ENCODE measurements at places on chromosomes 4 and X.

GRCh38 chr4:71288875-71289274, 49.9 kb upstream of the SLC4A4 start:
- no peak for DNase-seq

DNA sequence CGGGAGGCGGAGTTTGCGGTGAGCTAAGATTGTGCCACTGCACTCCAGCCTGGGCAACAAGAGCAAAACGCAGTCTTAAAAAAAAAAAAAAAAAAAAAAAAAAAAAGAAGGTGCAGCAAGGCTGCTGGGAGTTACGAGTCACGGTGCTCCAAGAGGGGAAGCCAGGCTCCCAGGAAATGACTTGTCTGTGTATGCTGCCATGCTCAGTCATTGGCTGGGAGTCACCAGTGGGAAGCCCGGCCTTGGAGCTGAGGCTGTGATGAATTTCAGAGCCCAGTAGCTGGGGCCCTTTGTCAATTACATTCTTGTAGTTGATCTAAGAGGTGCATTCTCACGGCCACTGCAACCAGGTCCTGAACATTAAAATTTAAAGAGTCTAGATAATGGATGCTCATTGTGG, 1105.1 kb upstream of the TENM3 start:
- no peak for DNase-seq

DNA sequence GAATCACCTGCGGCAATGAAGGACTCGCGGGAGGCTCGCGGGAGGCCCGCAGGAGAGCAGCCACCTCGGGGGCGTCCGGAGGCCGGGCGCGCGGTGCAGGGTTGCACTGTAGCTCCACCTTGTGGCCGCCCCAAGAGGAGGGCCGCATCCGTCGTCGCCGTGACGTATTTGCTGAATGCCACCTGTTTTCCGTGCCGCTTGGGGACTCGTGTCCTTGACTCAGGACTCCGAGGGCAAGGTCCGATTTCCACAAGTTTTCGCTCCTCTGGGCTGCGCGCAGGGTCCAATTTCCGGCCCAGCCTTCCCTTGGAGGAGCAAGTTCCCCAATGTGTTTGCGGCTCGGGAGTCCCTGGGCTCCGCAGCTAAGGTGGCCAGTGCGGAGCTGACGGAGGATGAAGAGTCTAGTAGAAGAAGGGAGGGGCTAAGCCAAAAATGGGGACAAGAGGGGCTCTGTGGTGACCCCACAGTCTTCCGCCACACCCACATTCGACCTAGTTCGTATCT, 10.7 kb upstream of the DLG3 start:
- DNase-seq, result peak; percentile 38

DNA sequence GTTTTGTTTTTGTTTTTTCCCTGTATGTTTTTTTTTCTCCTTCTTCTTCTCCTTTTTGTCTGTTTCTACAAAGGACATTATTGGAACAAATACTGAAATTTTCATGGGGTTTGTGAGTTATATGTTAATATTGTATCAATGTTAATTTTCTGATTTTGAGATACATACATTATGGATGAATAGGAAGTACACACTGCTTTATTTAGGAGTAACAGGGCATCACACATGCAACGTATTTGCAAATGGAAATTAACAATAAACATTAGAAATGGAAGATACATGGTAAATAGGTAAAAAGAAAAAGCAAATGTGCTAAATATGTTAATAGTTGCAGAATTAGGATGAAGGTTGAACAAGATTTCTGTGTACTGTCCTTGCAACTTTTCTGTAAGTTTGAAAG, 477.2 kb upstream of the INTU start:
- no peak for DNase-seq

GRCh38 chrX:16357902-16358301, 190.6 kb downstream of the MAGEB17 start:
- DNase-seq, result no peak

- no peak for DNase-seq
Observed at GRCh38 chr4:185004562-185005218, 13.6 kb upstream of the HELT start.

GRCh38 chr4:20255823-20256222, 4.1 kb downstream of the SLIT2 start:
- DNase-seq, result no peak

GRCh38 chrX:119363391-119363790, 35.7 kb upstream of the SLC25A43 start:
- no peak for DNase-seq

DNA sequence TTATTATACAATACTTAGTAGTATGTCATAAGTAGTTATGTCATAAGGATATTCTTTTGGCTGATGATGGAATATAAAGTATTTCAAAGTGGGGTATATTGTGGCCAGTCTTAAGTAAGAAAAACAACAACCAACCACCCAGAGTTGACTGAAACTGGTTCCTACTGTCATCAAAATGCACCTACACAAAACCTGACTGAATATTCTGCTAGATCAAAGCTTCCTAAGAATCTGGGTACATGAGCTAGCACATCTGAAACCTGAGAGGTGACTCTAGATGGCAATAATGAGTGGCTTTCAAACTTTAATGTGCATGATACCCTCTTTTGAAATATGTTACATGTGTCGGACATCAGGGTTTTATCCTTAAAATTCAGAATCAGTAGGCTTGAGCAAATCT, 60.4 kb downstream of the REELD1 start:
- no peak for DNase-seq

DNA sequence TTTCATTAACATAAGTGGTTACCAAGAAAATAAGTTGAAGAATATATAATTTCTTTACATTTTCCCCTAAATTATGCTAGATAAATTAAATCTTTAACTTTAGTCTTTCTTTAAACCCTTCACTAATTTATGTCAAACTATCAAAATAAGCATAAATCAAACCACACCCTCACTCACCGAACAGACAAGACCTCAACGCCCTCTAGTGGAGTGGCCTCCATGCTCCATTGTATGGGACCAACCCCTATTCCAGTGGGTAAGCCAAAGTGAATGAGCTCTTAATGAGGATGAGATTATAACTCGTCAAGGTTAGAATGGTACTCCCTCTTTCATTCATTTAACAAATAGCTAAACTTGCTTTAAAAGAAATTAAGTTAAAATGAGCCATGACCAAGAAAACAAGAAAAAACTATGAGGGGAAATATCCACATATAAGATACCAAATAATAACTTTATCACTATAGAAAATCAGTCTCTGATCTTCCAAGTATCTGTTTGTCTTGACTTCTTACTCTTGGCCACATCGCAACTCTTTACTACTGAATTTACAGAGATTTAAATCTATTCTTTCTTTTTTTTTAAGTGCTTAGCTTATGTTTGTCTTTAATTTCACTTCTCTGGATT, 15.6 kb upstream of the BBS12 start:
- DNase-seq, result peak; percentile 58

GRCh38 chrX:154313147-154313546, 17.6 kb downstream of the TKTL1 start:
- no peak for DNase-seq

DNA sequence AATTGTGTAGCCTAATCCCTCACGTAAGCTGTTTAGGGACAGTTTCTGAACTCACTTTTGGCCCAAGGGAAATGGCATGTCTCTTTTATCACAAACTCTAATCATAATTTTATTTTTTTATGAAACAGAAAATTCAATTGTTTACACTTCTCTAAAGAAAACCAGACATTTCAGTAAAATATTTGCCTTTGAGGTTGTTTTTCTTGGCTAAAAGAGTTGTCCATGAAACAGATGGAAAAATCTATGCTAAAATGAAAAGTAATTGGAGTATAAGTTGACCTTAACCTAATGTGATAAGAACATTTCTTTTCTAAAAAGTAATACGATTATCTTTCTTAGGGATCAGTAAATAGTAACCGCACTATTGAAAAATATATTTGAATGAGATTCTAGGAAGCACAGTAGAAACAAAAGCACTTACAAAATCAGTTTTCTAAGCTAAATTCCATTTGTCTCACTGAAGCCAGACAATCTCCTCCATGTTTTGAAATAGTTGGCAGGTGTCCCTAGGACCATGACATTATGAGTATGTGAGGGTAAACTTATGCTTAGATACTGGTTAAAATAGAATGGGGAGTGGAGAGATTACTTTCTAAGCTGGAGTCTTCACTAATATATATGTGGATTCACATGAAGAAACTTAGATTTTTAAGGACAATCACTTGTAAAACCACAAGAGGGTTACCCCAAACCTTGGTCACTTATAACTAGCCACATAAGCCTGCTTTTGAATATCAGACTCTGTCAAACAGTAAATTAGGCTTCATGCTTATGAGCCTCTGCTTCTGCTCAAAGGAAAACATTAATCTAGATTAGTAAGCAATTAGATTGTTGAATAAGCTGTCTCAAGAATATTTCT, 20.1 kb upstream of the TET2 start:
- no peak for DNase-seq

- no peak for DNase-seq
Observed at GRCh38 chr4:7647600-7648543, 213.1 kb upstream of the PSAPL1 start.

DNA sequence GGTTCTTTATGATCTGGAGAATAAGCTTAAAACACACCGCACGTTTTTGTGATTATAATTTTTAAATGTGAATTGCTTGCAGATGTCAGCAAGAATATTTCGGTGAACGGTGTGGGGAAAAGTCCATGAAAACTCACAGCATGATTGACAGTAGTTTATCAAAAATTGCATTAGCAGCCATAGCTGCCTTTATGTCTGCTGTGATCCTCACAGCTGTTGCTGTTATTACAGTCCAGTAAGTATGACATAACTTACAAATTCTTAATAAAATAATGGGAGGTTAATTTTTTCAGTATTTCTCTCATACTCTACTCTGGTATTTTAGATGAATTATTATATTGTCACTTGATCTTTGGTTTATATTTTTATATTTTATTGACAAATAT, 5.4 kb downstream of the AREG start:
- DNase-seq, result no peak

GRCh38 chr4:132180020-132180427, 969.1 kb upstream of the PCDH10 start:
- no peak for DNase-seq

GRCh38 chrX:111854556-111855490, 21.2 kb upstream of the TRPC5OS start:
- no peak for DNase-seq
